ENCODE measurements at places on chromosomes 7 and 10. TPM values are rescaled to one million over a fixed set of nuclear protein-coding genes. Genes with fewer than 3 reads are reported as not detected.

- DNase-seq: peak; percentile 52
Observed at GRCh38 chr10:97131666-97132065, 54.1 kb downstream of the SLIT1 start.

Gene BLNK
- polyA plus RNA-seq: 2.1 TPM

- no peak for DNase-seq
Observed at GRCh38 chr7:88358526-88358838, 51.8 kb upstream of the STEAP4 start.

DNA sequence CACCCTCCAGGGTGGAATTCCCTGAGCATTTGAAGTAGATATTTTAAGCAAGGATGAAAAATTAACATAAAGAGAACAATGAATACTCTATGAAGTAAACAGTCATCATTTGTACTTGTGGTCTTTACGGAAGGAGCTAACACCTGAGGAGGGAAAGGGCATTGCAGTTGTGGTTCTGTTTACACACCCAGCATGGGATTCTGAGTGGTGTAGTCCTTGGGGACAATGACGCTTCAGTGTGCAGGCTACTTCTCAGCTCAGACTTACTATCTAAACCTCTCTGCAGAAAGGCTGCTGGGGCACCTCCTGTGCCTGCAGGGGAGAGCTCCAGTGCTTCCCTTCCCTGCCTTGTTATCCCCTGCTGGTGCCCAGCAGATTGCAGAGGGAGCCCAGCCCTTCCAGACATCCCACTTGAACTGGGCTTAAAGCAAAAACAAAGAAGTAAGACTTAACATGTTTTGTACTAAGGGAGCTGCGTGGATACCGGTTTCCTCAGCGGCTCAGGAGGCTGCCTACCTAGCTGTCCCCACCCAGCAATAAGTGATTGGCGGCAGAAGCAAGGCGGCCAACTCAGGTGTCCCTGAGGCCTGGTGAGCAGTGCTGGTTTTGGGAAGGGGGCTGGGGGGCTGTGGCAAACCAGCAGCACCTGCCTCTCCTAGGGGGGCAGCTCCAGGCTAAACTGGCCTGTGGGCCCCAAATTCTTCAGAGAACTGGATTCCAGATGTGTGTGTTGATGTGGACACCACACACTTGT lies 89.1 kb downstream of the CELF2 start:
- no peak for DNase-seq

GRCh38 chr10:67663449-67664087 lies 32.4 kb downstream of the CTNNA3 start:
- DNase-seq: no peak

- peak; percentile 70 for DNase-seq
Observed at GRCh38 chr10:76974017-76974691, 663.5 kb downstream of the KCNMA1 start.

- DNase-seq: no peak
Observed at GRCh38 chr7:73678862-73679261, 4.4 kb downstream of the DNAJC30 start.

Gene PHKG1
- polyA plus RNA-seq: 14.7 TPM

DNA sequence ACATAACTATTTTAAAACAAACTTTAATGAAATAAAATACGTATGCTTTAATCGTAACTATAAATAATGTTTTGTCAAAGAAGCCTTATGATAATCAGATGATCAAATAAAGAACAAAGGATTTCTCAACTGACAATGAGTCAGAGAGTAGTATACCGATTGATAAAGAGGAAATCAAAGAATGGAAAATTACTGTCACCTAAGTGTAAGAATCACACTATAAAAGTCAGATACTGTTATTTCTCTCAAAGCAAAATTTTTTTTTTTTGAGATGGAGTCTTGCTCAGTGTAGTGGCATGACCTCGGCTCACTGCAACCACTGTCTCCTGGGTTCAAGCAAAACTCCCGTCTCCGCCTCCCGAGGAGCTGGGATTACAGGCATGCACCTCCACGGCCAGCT lies 18.8 kb downstream of the DNAJC2 start:
- DNase-seq: no peak

GRCh38 chr7:21480693-21481403 lies 53.0 kb downstream of the SP4 start:
- DNase-seq: no peak

Gene STK31
- polyA plus RNA-seq: 1.2 TPM

- DNase-seq: no peak
Observed at GRCh38 chr10:47050618-47051455, 139.6 kb downstream of the PTPN20 start.

DNA sequence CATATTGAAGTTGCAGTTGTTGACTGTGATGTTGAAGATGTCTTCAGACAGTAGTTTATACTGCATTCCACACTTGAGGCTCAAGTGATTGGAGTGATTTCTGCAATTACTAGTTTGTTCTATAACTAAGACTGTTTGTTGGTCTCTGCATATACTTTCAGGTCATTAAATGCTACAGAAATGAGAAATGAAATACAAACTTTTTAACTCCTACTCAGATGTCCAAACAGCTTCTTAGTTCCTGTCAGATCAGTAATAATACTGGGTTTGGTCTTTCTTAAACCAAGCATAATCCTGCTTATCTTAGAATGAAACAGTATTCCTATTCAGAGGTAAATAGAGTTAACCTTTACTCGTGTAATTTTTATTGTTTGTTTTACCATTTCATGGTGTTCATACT lies 115.9 kb downstream of the CCNY start:
- no peak for DNase-seq

Gene LIPF
- polyA plus RNA-seq: not detected

GRCh38 chr10:73229567-73229966 lies 17.5 kb downstream of the DNAJC9 start:
- DNase-seq: no peak

- DNase-seq: no peak
Observed at GRCh38 chr7:112176693-112177415, 29.3 kb downstream of the DOCK4 start.

Gene ZNF804B
- not detected for polyA plus RNA-seq

Gene ACHE
- 68.0 TPM for polyA plus RNA-seq

Gene GALNT17
- polyA plus RNA-seq: 27.8 TPM

GRCh38 chr10:128096486-128097199 lies 29.6 kb downstream of the MKI67 start:
- peak; percentile 77 for DNase-seq

- no peak for DNase-seq
Observed at GRCh38 chr10:47410862-47411261, 26.8 kb upstream of the ZNF488 start.

DNA sequence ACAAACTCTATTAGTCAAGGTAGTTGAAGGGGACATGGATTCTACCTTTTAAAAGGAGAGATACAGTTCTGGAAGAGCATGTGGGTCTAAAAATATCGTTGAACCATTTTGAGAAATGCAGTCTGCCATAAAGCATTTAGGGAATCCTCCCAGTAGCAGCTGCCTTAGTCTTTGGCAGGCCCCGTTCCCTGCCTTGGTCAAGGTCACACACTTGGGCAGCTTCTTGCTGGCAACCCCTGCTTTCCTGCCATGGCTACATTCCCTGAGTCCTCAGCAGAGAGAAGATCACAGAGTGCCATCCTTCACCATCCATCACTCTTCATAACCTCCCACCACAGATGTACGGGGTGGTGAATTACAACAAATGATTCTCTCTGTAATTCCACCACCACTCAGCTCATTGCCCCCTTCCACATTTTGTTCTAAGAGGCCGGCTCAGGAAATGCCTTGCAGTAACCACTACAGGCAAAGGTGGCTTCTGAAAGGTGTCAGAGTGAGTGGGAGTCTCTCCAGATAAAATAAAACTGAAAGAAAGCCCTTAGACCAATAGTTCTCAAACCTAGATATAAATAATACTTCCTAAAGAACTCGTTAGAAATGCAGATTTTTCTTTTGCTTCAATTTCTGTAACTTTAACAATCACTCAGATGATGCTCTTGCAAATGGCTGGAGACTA lies 121.4 kb upstream of the STK17A start:
- DNase-seq: peak; percentile 42

DNA sequence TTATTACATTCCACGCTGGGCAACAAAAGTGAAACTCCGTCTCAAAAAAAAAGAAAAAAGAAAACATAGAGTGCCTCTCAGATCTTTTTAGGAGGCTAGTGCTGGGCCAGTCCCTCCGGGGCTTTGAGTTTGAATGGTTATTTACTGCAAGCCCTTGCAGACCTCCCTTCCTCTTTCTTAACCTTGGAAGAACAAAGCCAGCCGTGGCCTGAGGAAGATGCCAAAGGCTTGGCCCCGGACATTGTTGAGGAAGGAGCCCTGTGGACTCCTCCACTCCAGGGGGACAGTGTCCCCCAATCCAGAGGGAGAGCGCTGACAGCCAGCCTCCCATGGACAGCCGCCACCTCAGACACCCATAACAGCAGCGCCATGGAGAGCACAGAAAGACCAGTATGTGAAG lies 5.0 kb downstream of the TSPAN33 start:
- DNase-seq: no peak

DNA sequence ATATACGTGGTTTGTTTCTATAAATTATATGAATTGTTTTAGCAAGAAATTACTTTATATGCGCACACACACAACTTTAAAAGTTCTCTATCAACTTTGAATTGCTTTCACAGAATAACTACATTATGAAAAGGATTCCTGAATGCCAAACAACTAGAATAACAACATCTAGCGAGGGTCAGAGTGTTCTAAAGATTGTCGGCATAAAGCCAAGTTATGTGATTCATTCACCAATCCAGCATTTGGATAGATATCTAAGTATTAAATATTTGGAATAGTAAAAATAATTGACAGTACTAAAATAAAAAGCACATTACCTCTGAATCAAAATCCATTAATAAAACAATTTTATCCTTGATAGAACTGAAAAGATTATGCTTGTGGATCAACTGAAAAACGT lies 125.3 kb upstream of the AMPH start:
- no peak for DNase-seq

Gene SORCS1
- polyA plus RNA-seq: 3.4 TPM

GRCh38 chr7:92485974-92486373 lies 8.2 kb upstream of the ERVW-1 start:
- no peak for DNase-seq

DNA sequence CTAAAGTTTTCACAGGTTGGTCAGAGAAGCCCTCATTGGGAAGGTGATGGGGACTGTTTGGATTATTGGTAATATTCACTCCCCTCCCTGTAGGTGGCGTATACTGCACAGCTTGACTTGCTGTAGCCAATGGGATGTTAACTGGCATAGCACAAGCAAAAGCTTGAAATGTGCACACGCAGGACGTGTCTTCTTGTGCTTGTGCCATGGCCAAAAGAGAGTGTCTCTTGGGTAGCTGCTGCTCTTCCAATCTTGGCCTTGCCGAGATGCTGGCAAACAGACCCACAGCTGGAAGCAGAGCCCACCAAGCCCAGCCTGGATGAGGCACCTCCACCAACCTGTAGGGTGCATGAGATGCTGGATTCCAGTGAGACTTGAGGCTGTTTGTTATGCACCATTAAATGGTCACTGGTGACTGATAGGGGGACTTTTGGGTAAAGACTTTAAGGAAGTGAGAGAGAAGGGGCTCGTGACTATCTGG lies 266.0 kb downstream of the GRID1 start:
- DNase-seq: no peak

Gene NEUROD6
- 0.09 TPM for polyA plus RNA-seq

DNA sequence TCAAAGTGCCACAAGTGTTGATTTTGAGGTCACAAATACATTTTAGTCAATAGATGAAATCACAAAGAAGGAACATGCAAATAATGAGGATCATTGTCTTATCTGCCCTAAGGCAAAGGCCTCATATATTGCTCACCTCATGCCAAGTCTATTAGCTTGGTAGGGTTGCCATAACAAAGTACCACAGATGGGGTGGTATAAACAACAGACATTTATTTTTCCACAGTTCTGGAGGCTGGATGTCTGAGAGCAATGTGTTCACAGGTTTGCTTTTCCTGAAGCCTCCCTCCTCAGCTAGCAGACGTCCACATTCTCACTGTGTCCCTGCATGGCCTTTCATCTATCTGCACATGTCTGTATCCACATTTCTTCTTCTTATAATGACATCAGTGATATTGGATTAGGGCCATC lies 59.6 kb downstream of the RELN start:
- no peak for DNase-seq

Gene COBL
- polyA plus RNA-seq: 93.1 TPM

Gene SNX13
- 22.6 TPM for polyA plus RNA-seq

- no peak for DNase-seq
Observed at GRCh38 chr10:45582386-45582781, 90.2 kb downstream of the ZFAND4 start.

DNA sequence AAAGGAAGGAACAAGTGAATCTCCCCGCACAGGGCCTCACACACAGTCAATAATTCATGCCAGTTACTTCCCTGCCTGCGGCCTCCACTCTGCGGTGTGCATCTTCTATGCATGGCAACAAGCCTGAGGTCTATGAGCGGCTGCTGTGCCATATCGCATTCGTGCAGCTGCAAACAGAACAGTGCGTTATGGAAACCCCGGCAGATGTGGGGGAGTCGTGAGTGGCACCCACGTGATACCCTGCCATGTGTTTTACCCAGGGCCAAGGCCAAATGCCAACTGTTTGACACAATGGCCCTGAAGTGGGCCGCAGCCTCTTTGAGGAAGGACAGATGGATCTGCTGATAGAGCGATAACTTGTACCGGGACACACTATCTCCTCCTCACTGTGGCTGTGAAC lies 13.4 kb downstream of the TNS3 start:
- no peak for DNase-seq

Gene CALCR
- 8.6 TPM for polyA plus RNA-seq

GRCh38 chr10:71748671-71749191 lies 24.6 kb downstream of the VSIR start:
- peak; percentile 67 for DNase-seq

Gene OGDH
- 56.3 TPM for polyA plus RNA-seq

Gene SFTPA2
- not detected for polyA plus RNA-seq

DNA sequence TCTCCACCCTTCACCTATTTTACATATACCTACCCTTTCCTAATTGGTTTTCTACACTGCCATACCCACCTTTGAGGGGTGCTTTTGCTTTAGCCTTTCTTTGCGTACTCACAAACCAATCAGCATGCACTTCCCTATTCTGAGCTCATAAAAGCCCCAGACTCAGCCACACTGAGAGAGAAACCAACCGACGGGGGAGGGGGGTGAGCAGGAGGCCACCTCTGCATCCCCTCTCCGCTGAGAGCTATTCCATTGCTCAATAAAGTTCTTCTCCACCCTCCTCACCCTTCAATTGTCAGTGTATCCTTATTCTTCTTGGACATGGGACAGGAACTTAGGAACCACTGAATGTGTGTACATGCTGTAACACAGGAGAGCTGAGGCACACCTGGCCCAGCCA lies 9.0 kb upstream of the FKBP9 start:
- DNase-seq: no peak

GRCh38 chr10:117405730-117406129 lies 30.5 kb upstream of the PDZD8 start:
- no peak for DNase-seq

GRCh38 chr7:139726485-139726869 lies 51.3 kb downstream of the HIPK2 start:
- no peak for DNase-seq

Gene MRLN
- 101 TPM for polyA plus RNA-seq

Gene FAS
- 7.4 TPM for polyA plus RNA-seq

Gene ETV1
- polyA plus RNA-seq: 14.9 TPM

GRCh38 chr7:5831196-5831595 lies 49.4 kb upstream of the OCM start:
- peak; percentile 26 for DNase-seq

Data from muscle of back (tissue), 13 donors.